Stimulated activated CD4-positive, alpha-beta T cell treated with anti-CD3 and anti-CD28 coated beads, TNF-alpha, amount 100 ng/mL, for 4 hours (primary cell): ENCODE measurements at places on chromosomes 12 and 14.
A peak's percentile ranks its signal among the peaks of the same experiment; 100 is the strongest.

- no peak for DNase-seq
Measured at GRCh38 chr12:109626378-109627115, 53.0 kb downstream of the MVK start.

DNA sequence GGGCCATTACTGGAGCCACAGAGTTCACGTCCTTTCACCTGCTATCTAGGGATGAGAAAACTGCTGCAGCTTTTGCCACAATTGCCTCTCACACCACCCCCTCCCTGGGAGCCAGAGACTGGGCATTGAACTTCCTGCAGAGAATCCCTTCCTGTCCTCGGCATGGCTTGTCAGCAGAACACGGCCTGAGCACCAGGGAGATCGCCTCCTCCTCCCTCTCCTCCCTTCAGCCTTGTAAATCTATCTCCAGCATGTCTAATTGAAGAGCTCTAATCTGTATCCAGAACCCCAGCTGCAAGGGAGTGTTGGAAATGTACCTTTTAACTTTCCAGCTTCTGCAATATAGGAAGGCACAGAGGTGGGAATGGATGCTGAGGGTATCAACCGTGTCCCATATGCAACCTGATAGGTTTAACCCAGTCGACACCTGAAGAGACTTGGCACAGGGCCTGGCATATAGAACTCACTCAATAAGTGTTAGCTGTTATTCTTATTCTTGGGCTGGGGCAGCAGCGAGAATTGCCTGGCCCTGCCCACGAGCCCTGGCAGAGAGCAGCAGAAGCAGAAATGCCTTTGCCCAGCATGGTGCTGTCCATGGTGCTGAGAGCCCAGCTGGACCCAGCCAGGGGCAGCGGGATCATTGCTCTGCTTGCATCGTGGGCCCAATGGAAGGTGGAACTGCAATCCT lies 26.8 kb downstream of the TMEM63C start:
- DNase-seq: peak; percentile 4

- no peak for DNase-seq
Measured at GRCh38 chr12:127774828-127775227, 492.1 kb upstream of the TMEM132C start.

DNA sequence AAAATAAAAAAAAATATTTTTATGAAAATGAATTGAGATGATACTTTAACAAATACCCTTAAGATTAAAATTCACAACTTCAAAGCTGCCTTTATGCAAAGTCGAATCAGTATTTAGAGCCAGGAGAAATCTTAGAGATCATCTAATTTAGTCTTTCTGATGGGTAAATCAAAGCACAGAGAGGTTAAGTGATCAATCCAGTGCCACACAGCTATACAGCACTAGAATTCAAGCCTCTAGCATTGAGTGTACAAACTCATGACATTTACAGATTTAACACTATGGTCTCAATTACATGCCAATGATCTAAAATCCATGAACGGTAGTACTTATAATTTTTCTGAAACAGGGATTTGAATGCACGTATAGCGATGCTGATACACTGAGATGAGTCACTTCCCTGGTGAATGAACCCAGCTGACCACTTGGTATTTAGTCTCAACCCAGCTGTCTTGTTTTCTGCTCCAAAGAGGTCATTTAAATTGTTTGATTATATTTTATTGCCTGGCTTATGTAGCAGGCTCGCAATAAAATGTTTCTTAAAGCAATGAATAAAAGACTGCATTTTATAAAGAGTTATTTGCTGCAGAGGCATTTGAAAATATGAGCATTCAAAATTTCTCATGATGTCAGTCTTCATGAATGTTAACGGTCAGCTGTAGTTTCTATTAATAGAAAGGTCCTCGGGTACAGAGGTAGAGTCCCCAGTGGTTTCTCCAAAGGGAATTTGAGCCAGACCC lies 152.4 kb upstream of the PRICKLE1 start:
- no peak for DNase-seq

DNA sequence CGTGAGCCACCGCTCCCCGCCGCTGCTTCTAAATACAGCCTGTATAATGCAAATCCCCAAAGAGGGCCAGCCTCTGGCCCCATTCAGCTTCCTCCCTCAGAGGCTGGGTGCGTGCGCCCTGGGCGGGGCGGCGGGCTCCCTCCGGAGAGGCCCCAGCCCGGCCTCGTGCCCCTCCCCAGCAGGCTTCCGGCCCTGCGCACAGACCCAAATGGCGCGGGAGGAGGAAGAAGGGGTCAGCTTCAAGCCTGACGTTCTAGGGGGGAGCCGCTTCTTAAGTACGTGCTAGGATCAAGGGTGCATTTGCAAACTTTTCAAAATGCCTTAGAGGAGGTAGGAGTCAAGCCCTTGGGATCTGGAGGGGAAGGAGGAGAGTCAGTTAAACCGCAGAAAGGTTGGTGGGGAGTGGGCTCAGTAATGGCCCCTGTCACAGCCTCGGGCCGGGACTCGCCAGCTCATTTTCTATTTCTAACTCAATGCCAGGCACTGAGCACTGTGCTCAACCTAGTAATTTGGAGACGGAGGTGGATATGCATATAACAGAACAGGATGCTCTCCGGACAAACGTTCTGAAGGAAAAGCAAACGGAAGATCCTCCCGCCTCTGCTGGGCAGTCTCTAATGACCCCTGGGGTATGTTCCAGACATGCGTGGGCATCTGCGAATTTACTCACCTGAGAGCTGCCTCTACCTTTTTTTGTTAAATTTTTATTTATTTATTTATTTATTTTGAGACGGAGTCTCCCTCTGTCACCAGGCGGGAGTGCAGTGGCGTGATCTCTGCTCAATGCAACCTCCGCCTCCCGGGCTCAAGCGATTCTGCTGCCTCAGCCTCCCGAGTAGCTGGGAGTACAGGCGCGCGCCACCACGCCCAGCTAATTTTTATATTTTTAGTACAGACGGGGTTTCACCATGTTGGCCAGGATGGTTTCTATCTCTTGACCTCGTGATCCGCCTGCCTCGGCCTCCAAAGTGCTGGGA lies 32.3 kb downstream of the NINJ2 start:
- DNase-seq: no peak

GRCh38 chr12:26808766-26809476 lies 24.1 kb downstream of the ITPR2 start:
- DNase-seq: no peak

DNA sequence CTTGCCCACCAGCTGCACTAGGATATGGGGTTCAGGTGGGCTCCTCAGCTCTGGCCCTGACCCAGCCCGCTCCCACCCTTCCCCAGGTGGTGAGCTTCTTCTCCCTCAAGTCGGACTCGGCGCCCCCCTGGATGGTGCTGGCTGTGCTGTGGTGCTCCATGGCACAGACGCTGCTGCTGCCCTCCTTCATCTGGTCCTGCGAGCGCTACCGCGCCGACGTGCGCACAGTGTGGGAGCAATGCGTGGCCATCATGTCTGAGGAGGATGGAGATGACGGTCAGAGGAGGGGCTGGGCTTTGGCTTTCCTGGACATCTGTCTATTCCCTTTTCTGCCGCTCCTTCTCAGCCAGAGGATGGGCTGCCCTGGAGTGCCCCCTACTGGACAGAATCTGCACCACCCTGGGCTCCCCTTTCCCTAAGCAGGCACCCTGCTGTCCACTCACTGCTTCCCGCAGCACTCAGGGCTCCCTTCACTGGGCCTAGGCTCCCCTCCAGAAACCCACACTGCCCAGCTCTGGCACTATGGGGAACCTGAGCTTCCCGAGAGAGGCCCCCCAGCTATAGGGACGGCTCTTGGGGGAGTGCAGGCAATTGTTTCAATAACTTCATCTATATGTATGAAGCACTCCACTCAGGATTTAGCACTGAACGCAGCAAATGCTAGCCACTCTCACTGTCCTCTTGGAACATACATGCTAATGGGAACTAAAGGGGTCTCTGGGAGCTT lies 2.6 kb upstream of the P3H3 start:
- DNase-seq: peak; percentile 74

DNA sequence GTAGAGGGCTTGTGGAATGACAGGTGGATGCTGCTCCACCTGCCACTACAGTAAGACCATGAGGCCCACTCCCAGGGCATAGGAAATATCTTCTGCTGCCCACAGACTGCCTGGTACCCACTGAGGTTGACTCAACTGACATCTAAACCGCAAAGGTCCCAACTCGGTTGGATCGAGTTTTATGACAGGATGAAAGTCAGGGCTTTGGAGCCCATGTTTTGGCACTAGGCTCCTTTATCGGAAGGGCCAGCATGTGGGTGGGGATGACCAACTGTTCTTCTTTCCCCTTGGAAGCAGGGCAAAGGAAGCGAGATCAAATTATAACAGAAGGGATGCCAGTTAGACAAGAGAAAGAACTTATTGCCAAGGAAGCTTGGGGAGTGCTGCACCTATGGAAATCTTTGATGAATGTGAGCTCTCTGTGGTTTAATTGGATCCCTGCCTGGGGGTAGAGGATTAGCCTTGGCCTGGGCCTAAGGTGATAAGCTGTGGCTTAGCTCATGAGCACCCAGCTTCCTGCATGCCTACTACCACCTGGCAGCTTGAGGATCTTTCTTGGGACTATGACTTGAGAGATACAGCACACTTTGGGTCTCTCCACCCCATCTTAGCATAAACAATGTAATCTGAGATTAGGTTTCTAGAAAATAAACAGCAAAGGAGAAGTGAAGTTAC lies 121.8 kb downstream of the KCNA5 start:
- no peak for DNase-seq

GRCh38 chr14:38481952-38482678 lies 226.2 kb upstream of the CLEC14A start:
- DNase-seq: no peak

DNA sequence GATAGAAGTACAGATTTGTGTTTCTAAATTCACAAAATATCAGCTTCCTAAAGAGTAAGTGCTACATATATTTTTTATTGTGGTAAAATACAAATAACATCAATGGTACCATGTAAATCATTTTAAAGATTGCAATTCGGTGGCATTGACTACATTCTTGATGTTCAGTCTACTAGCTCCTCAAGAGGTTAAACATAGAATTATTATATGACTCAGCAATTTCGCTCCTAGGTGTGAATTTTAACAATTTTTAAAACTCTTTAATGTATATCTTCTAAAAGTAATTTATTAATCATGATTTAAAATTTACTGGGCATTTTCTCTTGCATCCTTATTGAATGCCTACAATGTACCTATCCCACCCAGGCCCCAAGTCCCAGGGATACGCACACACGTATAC lies 29.8 kb upstream of the OAS1 start:
- no peak for DNase-seq

DNA sequence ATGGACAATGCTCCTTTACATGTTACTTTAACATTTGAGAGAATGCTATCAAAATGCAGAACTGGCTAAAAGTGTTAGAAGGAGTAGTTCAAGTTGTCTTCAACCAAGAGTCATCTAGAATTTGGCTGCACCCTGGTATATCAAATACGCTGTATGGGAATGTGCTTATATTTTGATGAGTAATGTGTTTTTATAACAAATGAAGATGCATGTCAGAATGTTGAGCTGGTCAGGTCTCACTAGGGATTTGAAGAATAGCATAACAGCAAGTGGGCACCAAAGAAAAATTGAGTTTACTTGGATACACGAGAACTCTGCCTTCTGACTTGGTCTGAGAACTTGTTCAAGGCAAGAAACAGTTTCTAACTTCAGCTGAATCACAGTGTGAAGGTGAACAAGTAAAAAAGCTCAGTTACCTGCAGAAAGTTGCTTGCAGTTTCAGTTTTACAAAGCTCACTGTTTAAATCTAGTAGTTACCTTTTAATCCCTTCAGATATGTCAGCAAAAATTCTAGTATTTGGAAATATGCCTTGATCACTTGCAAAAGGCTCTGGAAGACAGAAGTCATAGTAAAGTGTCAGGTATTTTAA lies 82.3 kb downstream of the PDE3A start:
- DNase-seq: no peak

GRCh38 chr12:108273217-108273616 lies 65.9 kb downstream of the CMKLR1 start:
- no peak for DNase-seq

DNA sequence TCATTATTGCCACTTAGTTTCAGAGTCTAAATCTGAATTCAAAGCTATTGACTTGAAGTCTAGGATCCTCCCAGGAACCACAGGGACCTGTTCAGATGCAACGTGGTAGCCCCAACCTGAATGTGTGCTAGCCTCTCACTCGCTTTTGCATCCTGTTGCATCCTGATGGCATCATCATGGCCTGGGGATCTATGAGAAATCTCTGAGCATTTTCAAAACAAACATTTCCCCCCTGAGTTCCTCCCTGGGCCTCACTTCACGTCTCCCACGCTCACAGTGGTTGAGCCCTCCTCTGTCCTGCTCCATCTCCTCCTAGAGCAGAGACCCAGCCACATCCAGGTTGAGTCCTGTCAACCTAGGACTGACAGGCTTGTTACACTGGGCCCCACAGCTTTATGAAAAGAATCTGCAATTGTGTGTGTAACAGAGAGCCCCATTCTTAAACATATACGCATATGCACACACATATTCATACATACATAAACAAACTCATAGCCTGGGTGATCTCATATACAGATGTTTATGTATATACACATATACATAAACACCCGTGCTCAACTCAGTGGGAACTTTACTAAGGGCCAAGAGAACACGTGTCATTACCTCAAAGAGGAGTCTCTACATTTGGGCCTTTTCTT lies 5.4 kb upstream of the KRT72 start:
- no peak for DNase-seq

DNA sequence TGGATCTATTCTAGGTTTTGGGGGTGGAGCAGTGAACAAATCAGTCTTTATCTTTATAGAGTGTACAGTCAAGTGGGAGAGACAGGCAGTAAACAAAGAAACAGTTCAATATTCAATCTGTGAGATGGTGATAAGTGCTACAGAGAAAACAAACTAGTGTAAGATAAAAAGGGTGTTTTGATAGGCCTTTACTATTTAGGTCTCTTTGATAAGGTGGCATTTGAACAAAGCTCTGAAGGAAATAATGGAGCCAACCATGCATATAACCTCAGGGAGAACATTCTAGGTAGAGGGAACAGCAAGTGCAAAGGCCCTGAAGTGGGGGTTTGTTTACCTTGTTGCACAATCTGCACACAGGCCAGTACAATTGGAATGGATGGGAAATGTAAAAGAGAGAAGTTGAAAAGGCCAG lies 47.3 kb downstream of the PTPN11 start:
- no peak for DNase-seq

- no peak for DNase-seq
Measured at GRCh38 chr12:117060929-117061305, 38.3 kb downstream of the TESC start.
